ENCODE measurements at places on chromosomes 11 and 22.

DNA sequence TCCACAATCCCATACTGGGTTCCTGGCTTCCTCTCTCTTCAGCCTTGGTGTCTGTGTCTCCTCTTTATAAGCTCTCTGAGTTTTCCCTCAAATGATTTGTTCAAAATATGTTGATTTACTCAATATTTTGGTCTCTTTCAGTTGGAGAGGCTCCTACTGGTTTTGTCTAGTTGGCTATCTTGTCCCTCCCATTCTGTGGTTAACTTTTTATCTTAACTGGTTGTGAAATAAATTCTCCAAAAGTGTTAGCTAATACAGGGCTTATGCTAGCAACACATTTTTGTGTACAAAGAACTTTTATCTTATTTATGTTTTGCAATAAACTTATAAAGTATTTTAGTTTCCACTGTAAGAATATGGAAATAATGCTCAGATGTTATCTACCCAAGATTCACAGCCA lies 200.9 kb downstream of the AASDHPPT start:
- DNase-seq: no peak

DNA sequence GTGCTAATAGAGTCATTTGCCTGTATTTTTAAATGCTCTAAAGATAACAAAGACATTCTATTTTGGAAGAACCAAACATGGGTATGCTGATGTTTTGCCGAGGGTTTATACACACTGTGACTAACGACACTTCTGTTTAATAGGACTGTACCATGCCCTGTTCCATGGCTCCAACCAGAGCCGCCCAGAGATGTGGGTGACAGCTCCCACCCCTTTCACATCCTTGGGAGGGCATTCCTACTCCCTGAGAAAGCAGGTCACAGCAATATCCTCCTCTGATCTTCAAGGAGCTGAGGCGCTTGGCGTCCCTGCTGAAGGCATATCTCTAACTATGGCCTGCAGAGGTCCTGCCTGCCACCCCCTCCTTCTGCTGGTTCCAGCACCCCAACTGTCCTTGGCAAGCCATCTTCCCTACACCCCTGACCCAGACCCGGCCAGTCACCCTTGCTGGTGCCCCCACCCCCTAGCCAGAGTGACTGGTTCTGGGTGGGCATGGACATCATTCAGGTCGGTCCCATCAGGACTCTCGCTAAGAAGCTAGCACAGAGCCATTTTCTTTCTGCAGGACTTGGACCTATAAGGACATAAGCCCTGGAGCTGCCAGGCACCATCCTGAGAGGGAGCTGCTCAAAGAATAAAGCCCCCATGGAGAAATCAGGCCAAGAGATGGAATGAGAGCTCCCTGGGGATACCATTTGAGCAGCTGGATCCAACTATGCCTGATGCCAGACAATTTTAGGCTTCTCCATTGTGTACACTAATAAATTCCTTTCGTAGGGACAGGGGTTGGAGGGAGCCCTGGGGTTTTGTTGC lies 381.3 kb downstream of the CTTN start:
- DNase-seq: no peak

DNA sequence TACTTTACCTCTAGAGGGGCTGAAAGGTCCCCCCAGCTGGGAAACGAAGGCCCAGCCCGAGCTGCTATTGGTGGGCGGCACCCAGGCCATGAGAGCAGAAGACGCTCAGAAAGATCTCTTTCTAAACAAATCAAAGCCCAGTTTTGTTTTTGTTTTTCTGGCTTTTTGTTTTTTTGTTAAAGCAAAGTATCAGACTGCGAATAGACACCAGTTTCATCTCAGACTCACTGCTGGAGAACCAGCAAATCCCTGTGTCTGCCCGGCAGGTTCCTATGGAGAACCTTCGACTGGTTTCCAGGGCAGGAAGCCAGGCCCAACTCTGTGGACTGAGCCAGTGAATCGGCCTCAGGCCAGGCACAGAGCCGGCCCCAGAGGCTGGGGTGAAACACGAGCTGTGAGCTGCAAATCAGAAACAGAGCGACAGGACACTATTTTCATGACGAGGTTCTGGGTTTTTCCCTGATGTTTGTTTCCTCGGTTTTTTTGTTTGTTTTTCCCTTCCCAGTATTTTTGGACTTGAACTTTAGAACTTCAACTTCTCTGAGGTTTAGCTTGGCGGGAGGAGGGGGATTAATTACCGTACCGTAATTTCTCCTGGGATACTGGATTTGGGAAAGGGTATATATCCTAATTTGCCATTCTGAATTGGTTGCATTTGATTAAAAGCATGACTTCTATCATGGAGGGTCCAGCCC lies 16.0 kb upstream of the B4GALNT4 start:
- no peak for DNase-seq

DNA sequence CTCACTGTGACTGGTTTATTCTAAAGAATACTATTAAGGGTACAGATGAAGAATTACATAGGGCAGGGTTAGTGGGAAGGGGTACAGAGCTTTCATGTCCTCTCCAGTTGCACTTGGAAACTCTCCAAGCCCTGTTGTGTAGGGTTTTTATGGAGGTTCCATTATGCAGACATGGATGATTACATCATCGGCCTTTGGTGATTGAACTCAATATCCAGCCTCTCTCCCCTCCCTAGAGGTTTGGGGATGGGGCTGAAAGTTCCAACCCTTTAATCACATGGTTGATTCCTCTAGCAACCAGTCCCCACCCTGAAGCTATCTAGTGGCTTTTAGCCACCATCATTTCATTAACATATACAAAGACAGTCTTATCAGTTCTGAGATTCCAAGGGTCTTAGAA lies 472.6 kb downstream of the BUD13 start:
- no peak for DNase-seq

DNA sequence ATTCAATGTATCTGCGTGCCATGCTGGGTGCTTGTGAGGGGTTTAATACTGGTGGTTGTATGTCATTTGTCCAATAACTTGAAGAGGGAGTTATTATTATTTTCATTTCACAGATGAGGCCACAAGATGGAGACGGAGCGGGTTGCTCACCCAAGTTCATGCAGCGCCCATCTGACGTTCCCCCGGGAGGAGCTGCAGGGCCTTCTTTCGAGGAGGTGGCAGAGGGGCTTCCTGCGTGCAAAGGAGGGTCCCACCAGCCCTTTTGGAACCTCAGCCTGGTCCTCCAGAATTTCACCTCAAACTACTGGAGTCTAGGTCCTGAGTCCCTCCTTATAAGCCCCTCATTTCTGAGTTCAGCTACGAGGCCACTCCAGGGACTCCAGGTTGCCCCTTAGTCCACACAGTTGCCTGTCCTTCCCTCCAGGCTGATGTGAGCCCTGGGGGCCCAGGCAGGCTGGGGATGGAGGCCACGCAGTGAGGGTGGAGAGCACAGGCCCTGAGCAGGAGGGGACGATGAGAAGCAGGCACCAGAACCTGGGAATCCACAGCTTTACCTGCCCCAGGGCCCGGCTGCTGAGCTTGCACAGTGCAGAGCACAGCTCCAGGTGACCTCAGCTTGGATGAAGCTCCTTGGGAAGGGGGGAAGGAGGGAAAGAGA lies 2.9 kb upstream of the VSIG10L2 start:
- no peak for DNase-seq

Measured in activated CD4-positive, alpha-beta T cell treated with anti-CD3 and anti-CD28 coated beads for 1 hour (primary cell).